Stimulated activated CD8-positive, alpha-beta memory T cell treated with anti-CD3 and anti-CD28 coated beads, Interleukin-7, amount 100 ng/mL, for 1 hour (primary cell): ENCODE measurements at places on chromosomes 7 and 10.

GRCh38 chr7:51075681-51076580, 240.7 kb downstream of the COBL start:
- DNase-seq: no peak

GRCh38 chr7:130878785-130879184, 144.8 kb upstream of the KLF14 start:
- no peak for DNase-seq

- DNase-seq: no peak
Observed at GRCh38 chr7:113373863-113374262, 255.5 kb upstream of the SMIM30 start.

DNA sequence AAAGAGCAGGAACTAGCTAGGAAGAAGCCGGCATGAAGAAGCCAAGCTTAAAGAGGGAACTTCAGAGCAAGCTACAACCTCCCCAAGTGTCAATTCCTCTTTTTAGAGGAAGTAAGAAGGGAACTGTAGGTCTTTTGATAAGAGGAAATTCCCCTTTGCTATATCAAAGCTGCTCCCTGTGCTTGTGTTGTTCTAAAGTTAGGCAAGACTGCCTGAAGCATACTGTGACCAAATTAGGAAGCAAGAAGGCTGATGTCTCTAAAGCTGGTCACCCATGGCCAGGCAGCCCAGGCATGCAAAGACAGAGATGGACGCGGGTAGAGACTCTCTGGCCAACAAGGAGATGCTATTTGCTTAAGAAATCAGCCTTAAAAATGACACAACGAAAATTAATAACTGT, 87.9 kb downstream of the RNF216 start:
- DNase-seq: no peak

GRCh38 chr7:30285536-30286284, 1.3 kb downstream of the ZNRF2 start:
- no peak for DNase-seq

DNA sequence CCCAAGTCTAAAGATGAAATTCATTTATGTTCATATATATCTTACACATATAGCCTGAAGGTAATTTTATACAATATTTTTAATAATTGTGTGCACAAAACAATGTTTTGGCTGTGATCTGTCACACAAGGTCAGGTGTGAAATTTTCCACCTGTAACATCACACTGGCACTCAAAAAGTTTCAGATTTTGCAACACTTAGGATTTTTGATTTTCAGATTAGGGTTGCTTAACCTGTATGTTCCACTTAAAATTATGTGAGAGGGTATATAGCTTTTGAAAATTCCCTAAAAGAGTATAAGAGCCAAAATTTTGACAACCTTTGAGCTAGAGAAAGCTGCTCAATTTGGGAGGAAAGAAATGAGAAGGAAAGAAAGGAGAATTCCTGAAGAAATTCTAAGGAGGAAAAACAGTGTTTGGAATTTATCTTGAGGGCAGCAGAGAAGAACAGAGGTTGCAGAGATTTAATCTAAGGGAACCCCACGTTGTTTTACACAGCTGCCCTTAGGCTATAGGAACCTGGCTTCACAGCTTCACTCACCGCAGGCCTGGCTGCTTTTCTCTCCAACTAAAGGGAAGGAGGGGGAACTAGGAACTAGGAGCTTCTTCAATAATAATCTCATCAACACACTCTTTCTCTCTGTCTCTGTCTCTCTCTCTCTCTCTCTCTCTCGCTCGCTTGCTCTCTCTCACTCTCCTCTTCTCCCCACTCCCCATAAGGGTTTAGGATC, 8.5 kb downstream of the VOPP1 start:
- no peak for DNase-seq

DNA sequence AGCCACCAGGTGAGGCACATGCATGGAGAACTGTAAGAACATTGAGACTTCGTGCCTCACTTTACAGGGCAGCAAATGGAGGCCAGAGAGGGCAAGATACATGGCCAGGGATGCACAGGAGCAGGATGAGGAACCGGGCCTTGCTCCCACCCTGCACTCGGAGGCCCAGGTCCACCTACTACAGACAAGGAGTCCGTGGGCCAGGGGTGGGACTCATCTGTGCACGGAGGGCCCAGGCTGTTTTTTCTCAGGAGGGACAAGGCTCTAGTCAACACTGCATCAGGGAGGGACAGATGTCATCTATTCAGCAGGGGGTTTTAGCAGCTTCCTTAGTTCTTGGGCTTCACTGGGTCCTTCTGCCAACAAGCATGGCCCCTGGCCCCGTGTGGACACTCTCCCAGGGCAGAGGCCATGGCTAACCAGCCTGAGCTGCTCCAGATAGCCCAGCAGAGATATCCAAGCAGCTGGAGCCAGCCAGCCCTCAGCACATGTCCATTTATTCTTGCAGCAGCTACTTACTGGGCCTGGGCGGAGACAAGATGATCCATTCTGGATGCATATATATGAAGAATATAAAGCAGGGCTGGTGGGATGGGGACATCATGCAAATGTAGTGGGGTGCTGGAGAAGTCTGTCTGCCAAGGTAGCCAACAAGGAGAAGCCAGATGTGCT, 134.5 kb upstream of the RET start:
- DNase-seq: no peak
